ENCODE measurements at places on chromosomes 11 and 22. TPM values are rescaled to one million over a fixed set of nuclear protein-coding genes. Genes with fewer than 3 reads are reported as not detected.
A peak's percentile ranks its signal among the peaks of the same experiment; 100 is the strongest.

GRCh38 chr11:76234416-76235232 is 28.3 kb upstream of the WNT11 start:
- DNase-seq = peak; percentile 77

DNA sequence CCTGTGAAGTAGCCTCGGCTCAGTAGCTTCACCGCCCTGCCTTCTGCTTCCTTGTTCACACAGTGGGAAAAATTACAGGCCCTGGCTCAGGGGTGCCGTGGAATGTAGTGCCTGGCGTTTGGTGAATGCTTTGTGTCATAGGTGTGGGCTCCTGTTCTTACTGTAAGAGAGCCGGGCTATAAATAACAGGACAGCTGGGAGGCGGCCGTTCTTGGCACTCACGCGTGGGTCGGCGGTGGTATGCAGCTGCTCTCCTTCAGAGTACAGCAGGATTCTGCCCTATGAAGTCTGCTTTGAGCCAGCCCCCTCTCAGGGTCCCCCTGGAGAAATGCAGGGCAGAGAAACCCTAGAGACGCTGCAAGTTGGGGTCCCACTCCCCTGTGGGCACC is 84.2 kb downstream of the CTTN start:
- DNase-seq = no peak

GRCh38 chr11:33930317-33931021 is 38.6 kb upstream of the LMO2 start:
- DNase-seq = no peak

DNA sequence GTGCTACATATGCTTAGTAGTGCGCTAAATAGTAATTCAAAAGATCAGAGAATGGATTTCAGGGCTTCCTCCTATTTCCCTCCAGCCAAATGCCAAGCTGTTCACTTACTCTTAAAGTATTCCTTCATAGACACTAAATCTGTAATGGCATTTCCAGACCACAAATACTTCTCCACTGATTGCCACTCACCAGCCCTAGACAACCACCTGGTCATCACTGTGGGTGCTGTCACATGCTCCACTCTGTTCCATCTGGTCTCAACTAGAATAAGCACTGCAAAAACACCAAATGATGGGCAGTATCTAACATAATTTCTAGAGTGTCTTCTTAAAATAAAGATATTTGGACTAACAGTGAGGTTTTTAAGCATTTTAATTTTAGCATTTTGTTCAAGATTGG is 341.3 kb downstream of the AASDHPPT start:
- no peak for DNase-seq

DNA sequence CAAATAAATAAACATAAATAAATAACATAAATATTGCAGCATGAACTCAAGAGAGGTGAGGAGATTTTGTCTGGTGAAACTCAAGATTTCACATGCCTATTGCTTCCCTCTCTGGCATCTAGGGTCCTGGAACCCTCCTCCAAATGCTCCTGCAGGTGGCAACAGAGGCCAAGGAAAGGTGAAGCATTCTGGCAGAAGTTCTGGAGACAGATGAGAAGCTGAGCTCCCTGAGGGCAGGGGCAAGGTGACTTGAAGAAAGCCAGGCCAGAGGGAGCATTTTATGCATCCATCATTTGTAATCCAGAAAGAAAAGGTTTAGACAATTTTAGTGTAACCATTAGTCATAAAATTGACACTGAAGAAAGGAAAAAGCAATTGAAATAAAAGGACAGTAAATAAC is 64.9 kb downstream of the ENDOD1 start:
- DNase-seq = no peak

DNA sequence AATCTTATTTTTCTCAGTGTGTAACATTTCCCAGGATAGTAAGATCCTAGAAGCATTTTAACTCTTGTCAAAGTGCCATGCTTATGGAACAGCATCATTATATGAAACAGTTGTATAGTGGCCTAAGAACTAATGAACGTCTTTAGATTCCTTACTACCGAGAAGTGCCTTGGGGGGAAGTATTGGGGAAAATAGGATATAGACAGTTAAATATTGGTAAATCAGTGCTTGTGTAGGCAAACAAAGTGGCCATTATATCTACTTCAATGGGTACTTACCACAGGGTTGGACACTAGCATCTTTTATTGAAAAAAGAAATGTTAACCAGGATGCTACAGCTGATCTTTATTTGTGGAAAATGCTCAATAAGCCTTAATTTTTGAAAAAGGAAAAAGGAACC is 11.3 kb downstream of the FAR1 start:
- no peak for DNase-seq

- DNase-seq = no peak
These were observed 7.2 kb upstream of the PLXNB2 start for GRCh38 chr22:50314455-50315288.

DNA sequence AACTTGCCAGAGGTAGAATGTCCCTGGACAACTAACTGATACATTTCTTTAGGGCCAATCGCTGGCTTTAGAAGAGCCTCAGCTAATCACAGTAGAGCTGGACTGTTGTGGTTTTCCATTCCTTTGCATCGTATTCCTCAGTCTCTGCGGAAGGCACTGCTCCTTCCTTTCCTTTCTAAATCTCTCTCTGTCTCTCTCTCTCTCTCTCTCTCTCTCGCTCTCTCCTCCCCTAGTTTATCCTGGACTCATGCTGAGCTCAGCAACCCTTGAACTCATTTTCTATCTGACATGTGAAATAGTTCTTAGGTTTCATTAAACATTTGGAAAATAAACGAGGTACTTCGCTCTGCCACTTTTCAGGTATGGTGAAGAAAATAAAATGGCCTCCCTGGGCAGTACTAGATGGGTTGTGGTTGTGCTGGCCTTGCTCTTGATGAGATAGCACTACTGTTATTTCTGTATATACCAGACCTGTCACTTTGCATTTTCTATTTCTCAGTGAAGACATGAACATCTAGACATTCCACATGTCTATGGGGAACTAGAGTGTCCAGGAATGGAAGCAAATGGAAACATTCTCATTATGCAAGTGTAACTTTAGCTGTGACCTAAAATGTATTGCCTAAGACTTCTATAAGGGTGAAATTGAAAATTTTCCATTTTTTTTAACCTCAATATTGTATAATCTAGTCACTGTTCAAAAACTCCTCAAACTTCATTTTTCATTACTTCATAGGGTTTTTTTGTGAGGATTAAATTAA is 12.0 kb upstream of the SESN3 start:
- DNase-seq = no peak

Gene SLC6A5
- total RNA-seq = not detected

Gene TNNT3
- total RNA-seq = not detected

Gene TRIM51
- not detected for total RNA-seq

Gene MS4A1
- 0.27 TPM for total RNA-seq
